ENCODE measurements at places on chromosomes 4 and X. TPM values are rescaled to one million over a fixed set of nuclear protein-coding genes. Genes with fewer than 3 reads are reported as not detected.
A peak's percentile ranks its signal among the peaks of the same experiment; 100 is the strongest.

- no peak for DNase-seq
Measured at GRCh38 chr4:75834772-75835154, 67.5 kb downstream of the PPEF2 start.

GRCh38 chrX:95063554-95063953, 1389.5 kb downstream of the FAM133A start:
- peak; percentile 6 for DNase-seq

DNA sequence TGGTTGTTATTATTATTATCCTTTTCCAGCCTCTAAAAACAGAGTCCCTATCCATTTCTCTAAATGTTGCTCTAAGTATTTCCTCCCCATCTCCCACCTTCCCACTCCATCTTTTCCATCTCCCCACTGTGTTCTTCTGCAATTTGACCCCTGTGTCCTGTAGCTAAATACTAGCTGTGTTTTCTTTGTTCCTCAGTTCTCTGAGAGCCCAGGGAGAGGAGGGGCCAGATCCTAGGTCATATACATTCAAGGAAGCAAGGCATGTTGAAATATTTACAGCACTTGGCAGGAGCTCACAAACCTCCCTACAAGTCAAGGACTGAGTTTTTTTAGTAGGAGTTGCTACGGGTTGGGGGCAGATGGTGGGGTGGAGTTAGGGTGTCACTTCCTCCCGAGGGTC, 10.5 kb downstream of the SLC16A2 start:
- no peak for DNase-seq

DNA sequence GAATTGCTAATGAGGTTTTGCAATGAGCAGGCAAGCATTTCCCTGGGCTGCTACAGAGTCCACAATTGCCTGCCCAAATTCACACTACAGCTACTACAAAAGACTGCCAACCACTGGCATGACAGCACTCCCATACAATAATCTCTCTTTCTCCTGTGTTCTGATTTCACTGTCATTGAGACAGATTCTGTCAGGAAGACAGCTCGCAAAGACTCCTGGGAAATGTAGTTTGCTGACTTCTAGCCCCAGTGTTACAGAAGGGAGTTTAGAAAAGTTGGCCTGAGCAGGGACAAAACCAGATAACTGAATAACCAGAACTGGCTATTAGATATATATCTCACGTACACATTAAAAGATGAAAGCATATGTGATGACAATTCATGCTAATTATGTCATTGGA, 1231.3 kb upstream of the PRKX start:
- no peak for DNase-seq

GRCh38 chrX:110045421-110045820, 42.5 kb downstream of the TMEM164 start:
- no peak for DNase-seq

- no peak for DNase-seq
Measured at GRCh38 chr4:48899950-48900349, 6.6 kb downstream of the OCIAD2 start.

DNA sequence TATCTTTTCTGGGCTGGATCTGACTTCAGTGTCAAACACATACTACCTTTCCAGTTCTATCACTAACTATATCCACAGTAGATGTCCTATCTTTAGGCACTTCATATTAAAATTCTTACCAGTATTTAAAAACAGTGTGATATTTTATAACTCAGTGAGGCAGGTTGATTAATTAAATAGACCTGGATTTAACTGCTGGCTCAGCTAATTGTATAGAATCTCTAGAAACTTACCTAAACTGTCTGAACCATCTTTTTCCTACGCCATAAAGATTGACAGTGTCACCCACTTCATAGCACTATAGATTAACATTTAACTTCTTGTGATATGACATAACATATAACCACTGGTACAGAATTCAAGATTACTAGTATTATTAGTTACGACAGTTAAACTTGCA, 935.3 kb downstream of the FAT4 start:
- DNase-seq: no peak

- DNase-seq: no peak
Measured at GRCh38 chr4:173626277-173626676, 96.2 kb upstream of the HAND2 start.

Gene OCIAD2
- polyA plus RNA-seq: 37.7 TPM

Gene SLC49A3
- 12.5 TPM for polyA plus RNA-seq

Gene UGT2B17
- polyA plus RNA-seq: not detected
